ENCODE measurements at places on chromosomes 3 and 15.

- no peak for DNase-seq
These were observed 68.3 kb upstream of the GLCE start for GRCh38 chr15:69092159-69092558.

DNA sequence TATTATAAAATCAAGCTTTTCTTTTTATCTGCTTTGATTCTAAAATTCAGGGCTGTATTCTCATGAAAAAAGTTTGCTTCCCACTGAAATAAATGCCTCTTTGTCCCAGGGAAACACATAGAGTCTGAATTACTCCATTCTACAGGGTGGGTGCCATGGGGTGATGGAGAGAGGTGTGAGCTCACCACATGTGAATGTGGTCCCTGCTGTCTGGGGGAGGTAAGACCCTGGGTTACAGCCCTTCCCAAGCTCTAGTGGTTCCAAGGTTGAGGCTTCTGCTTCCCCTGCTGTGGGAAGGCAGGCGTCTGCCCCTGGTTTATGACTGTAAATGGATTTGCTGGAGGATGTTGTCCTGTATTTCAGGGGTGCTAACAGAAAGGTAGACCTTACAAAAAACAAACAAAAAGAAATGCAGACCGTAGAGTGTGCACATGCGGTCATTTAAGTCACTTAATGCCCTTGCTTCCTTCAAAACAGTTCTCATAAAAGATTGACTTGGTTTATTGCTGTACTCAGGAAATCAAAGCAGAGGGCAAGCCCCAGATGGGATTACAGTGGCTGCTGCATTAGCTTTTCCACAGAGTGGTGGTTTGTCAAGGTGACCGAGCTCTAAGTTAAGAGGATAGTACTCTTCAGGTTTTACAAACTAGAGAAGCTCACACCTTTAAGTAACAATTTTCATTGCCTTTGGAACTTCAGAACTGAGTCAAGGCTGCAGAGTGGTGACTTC is 49.2 kb downstream of the CTDSPL start:
- DNase-seq, result no peak

GRCh38 chr3:122626515-122627180 is 49.2 kb downstream of the PARP15 start:
- no peak for DNase-seq

- DNase-seq, result no peak
These were observed 15.5 kb downstream of the MAGI1 start for GRCh38 chr3:66023229-66023628.

DNA sequence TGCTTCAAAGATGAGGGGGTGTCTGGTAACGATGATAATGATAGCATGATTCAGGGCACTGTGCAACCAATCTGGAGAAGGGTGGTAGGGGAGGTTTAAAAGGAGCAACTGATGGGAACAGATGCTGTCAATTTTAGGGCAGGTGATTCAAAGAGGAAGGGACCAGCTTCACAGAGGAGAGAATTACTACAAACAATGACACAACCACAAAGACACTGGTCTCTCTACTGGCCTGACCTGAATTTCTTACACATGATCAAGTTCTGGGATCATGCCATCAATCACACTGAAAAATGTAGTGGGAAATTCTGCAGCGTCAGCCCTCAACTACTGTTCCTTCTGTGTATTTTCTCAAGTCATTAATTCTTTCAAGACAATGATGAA is 2.6 kb upstream of the CDV3 start:
- DNase-seq, result no peak

- DNase-seq, result no peak
These were observed 21.2 kb downstream of the ALS2CL start for GRCh38 chr3:46672349-46672695.

DNA sequence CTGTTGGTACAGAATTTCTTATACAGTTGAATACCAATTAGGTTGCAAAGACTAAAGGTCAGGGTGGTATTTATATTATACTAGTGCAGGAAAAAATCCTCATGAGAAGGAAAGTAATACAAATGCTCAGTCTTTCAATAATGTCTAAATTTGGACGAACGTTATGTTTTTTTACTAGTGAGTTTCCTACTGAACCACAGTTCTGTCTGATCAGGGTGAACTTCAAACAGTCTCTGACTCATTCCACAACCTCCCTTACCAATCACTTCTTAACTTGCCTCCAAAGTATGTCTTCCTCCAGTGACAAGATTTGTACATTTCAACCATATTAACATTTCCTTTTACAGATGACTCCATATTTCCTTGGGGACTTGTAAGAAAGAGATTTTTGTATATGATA is 3.4 kb downstream of the TMEM212 start:
- no peak for DNase-seq

DNA sequence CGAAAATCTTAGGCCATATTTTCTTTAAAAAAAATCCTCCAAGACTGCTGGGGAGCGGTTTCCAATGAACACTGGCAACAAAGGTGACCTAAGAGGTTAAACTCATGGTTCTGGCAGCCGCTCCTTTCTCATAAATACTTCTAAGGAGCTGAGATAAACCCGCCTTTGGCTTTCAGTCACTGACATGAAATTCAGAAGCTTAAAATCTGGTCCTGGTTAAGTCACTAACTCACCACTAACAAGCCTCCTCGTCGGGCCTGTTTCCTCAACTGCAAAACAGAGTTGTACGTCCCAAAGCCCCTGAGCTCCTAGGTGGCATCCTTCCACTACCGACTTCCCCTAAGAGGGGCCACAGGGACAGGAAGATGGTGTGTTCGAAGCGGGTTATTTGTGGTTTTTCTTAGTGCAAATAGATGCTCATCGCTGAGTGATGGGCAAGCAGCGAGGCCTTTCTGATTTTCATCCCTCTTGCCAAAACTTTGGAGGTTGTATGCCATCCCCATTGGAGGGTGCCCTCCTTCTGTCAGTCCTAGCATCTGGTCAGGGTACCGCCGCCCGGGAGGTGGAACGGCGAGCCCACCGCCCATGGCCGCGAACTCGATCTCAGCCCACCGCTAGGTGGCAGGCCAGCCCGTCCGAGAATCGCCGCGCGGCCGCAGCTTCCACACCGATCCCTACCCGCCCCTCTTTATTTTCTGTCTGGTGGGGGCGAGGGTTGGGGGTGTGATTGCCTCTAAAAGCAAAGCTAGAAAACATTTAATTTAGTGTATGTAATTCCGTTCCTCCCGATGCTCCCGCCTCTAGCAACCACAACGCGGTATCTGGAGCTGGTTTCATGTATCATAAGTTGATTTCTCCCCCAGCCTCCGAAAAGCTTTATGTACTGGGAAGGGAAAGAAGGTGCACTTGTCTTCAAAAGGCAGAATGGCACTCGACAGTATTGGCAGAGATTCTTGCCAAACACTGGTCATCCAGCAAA is 4.6 kb downstream of the BCL6 start:
- peak; percentile 65 for DNase-seq

GRCh38 chr15:90161950-90162361 is 39.2 kb upstream of the SEMA4B start:
- no peak for DNase-seq

DNA sequence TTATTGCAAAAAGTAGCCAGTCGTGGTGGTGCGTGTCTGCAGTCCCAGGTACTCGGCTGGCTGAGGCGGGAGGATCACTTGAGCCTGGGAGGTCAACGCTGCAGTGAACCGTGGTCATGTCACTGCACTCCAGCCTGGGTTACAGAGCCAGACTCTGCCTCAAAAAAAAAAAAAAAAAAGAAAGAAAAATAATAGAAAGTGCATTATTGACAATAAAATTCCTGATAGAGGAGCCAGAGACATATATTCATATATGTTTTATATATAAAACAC is 43.6 kb upstream of the PYDC2 start:
- DNase-seq, result no peak

GRCh38 chr3:128466840-128467541 is at the start of gene DNAJB8:
Gene DNAJB8 (minus strand): TSS chr3:128466890. CDS start chr3:128463245, 3,645 bp downstream.
- no peak for DNase-seq

- DNase-seq, result no peak
These were observed 108.2 kb downstream of the LRRK1 start for GRCh38 chr15:101027273-101027901.

DNA sequence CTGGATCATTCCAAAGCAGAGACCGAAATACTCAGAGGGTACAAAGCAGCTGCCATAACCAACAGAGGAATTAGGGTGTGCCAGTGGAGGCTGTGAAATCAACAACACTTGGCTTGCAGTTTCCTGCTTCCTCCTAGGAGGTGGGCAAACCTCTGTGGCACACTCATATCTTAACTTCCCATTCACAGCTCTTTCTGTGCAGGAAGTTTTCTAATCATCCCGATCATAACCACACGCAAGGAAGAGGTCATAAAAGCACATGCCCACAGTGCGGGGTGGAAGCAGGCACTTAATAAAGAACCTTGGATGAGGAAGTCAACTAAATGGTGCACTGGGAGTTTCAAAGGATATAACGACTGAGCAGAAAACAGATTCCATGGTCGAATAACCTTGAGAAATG is 5.1 kb downstream of the SCAMP2 start:
- DNase-seq, result no peak

DNA sequence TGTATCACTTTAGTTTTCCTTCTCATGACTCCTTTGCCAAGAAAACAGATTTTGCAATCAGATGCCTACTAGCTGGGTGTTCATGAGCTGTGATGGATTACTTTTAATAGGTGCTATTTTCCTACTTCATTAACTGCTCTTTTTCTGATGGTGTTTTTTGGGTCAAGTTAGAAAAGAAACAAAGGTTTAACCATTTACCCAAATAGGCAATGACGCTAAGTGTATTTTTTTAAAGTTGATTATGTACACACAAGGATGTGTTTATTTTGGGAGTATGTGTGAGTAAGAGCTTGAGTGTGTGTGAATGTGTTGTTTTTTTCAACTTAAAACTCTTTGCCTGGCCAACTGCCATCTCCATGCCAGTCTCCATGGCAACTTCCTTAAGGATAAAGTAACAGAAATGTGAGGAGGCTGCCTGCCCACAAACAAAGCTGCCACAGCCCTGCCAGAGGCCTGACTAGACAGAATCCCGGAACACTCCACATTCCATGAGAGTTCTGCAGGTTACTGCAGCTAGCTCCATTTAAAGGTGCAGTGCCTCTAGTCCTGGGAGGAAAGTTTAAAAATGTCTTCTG is 215.6 kb upstream of the RBMS3 start:
- DNase-seq, result peak; percentile 94

DNA sequence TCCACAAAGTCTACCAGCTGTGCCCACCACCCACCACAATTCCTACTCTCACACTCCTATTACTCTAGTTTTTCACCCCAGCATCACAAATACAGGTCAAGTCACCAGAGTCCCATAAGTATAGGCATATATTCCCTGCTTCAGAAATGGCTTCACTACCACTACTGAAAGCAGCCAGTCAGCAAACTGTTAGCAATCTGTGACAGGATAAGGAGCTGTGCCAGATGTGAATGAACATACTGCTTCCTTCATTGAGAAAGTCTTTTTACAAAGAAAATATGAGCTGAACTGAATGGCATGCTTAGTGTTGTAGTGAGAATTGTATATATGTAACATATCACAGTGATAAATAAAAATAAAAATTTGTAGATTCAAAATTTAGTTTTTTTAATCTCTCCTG is 76.8 kb downstream of the C3orf85 start:
- no peak for DNase-seq

DNA sequence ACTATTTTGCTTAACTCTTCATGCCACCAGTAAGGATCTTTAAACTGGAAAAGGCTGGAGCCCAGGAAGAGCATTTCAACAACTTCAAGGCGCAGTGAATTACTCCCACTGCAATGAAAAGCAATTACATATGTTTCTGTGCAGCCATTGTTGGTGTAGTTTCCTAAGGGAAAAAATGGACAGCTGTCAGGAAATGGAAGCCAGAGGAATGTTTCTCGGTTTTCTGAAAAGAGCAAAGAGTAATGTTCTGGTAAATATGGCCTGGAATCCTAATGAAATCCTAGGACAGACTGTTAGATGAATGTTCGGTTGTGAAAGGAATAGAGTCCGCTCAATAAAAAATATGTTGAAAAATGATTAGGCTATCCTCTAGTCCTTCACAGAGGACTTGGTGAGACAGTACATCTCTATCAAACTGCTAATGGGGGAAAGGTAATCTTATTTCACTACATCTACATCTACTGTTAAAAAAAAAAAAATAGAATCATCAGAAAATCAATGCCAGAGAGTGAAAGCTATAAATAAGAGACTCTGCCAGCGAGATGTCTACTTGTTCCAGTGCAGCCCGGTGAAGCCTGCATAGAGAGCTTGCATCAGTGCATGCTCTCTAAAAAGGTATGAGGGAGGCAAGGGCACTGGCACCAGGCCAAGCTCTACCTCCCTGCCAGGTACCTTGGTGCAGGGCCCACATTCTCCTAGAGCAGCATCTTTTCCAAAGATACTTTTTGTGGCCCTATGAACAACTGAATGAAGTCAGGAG is 68.2 kb upstream of the TJP1 start:
- DNase-seq, result no peak

GRCh38 chr15:62059108-62059815 is 985 bp downstream of the VPS13C start:
- peak; percentile 11 for DNase-seq

DNA sequence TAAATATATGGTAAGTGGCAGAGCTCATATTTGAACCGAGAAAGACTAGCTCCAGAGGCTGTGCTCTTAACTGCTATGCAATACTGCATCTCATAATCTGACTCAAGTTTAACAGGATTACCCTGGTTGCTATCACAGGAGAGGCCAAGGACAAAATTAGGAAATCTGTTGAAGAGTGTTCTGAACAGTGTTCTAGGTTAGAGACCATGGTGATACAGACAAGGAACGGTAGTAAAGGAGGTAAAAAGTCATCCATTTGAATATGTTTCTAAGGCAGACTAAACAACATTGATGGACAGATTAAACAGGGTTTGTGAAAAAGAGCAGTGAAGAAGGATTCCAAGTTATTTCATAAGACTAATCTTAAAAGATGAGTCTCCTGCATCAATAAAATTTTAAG is 22.1 kb downstream of the PLOD2 start:
- no peak for DNase-seq

- no peak for DNase-seq
These were observed 126.5 kb upstream of the DLG1 start for GRCh38 chr3:197424674-197425484.

- no peak for DNase-seq
These were observed 597.2 kb upstream of the ADAMTS9 start for GRCh38 chr3:65284961-65285360.

GRCh38 chr15:92163641-92164040 is 230.0 kb upstream of the ST8SIA2 start:
- no peak for DNase-seq

DNA sequence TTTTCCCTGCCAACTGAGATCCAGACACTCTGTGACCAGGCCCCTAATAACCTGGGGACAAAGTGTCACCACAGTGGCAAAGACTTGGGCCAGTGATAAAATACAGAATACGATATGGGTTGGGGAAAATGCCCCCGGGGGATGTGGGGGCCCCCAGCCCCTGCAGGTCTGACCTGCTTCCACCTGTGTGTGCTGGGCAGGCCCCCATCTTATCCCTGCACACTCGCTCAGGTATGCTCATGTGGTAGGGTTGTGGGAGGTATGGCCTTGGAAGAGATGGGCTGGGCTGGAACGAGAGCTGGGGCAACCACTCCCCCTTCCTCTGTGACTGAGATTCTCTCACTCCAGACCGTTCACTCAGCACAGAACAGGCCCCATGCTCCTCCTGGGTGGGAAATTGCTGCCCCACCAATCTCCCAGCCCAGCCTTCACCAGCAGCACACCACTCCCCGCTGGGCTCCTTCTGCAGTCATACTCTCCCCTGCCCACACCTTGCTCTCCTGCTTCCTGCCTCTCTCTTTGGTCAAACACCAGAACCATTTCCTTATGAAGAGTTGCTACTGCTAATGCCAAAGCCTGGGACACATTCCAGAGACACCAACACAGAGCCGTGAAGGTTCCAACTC is 9.6 kb upstream of the CPEB1 start:
- no peak for DNase-seq

GRCh38 chr3:147544290-147544689 is 135.1 kb downstream of the ZIC1 start:
- DNase-seq, result no peak

GRCh38 chr15:48800811-48801455 is 9.9 kb downstream of the CEP152 start:
- DNase-seq, result peak; percentile 58

GRCh38 chr3:116947148-116947547 is 237.6 kb downstream of the TUSC7 start:
- no peak for DNase-seq
